ENCODE measurements at places on chromosomes 16 and 17. TPM values are rescaled to one million over a fixed set of nuclear protein-coding genes. Genes with fewer than 3 reads are reported as not detected.
A peak's percentile ranks its signal among the peaks of the same experiment; 100 is the strongest.

The CCL13 gene
- total RNA-seq = not detected

GRCh38 chr17:40819528-40820125 lies 2.8 kb downstream of the KRT10 start:
- DNase-seq = no peak

The INCA1 gene
- 0.42 TPM for total RNA-seq

The ITGB4 gene
- total RNA-seq = 1.5 TPM

DNA sequence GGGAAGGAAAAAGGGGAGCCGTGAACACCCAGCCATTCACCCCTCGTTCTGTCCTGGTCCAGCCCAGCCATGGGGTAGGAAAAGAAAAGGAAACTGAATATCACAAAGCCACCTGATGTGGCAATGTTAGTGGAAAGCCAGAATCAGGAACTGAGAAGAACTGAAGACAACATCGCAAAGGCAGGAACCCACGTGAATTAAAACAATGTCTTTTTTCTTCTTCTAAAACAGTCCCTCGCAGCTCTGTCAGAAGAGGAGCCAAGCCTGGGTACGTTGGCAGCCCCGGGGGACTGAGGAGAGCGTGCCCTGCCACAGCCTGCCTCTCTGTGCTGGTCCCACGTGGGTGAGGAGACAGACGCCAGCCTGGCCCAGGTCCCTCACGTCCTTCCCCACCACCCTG lies 55.0 kb downstream of the ZNF423 start:
- DNase-seq = no peak

DNA sequence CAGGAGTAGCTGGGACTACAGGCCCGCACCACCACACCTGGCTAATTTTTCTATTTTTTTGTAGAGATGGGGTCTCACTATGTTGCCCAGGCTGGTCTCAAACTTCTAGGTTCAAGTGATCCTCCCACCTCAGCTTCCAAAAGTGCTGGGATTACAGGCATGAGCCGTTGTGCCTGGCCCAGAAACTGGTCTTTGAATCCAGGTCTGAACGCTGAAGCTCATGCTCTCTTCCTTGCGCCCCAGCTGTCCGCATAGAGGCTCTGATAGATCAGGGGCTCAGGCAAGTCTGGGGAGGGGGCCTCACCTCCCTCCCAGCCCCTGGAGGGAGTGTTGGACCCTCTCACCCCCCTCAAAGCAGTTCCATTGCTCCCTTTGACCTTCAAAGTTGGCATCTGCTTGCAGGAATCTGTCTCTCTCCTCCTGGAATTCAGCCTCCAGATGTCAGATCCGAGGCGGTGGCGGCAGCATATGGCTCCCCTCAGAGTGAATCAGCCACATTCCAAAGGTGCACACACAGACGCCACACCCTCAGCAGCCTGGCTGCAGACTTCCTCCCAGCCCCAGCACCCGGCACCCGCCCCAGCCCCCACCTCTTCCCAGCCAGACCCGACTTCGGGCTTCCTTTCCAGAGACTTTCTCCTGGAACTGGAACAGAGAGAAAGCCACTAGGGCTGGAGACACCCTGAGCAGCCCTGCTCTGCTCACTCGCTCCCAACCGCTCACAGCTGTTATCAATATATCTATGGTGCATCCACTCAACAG lies 16.9 kb upstream of the GLIS2 start:
- DNase-seq = no peak

The RASD1 gene
- 0.46 TPM for total RNA-seq

GRCh38 chr16:29992344-29992967 lies 3.0 kb downstream of the HIRIP3 start:
- no peak for DNase-seq

DNA sequence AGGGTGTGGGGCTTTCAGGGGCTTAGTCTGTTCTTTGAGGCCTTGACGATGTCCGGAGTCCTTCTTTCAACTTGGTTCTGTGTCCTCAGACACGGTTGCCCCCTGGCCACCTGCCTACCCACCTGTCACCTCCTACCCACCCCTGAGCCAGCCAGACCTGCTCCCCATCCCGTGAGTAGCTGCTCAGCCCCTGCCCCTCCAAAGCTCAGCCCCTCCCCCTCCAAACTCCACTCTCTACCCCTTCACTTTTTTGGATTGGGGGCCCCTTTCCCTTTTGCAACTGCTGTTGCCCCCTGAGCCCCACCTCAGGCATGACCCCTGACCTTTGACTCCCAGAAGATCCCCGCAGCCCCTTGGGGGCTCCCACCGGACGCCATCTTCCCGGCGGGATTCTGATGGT lies 1.2 kb downstream of the LAT start:
- no peak for DNase-seq

The TOP2A gene
- total RNA-seq = 0.54 TPM

DNA sequence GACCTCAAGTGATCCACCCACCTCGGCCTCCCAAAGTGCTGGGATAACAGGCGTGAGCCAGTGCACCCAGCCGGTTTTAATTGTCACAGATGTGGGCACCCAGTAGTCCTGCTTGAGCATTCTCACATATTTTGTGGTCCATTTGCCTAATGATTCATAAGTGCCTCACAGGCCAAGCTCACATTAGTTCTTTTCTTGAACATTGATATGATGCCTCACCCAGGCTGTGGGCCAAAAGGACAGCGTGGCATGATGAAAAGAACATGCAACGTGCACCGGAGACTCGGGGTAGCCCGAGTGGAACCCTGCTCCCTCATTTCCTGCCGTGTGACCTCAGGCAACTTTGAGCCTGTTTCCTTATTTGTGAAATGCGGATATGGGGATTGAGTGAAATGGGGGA lies 181.9 kb downstream of the SNX29 start:
- DNase-seq = no peak

DNA sequence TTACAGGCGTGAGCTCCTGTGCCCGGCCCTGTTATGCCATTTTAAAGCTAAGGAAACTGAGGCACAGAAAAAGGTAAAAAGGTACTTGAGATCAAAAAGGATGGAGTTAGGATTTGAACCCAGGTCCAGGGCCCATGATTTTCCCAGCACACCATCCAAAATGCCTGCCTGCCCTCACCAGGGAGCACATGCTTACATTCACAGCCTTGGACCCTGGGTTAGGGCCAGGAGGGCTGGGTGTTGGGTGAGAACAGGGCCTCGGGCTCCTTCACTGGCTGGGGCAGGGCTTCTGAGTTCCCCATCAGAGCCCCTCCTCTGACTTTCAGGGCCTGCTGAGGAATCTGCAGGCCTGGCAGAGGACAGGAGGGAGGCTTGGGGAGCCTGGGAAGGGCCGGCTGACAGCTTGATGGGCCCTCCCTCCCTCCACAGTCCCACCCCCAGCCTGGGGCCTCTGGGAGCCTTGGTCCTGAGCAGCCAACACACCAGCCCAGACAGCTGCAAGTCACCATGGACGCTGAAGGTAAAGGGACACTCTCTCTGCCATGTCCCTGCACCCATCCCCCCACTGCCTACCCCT lies at the start of gene QPRT:
TSS of gene QPRT (plus strand) at position 490 of the 577 bp plus-strand sequence. CDS start at position 508, 18 bp downstream.
- no peak for DNase-seq

The SNAI3 gene
- total RNA-seq = 5.9 TPM

DNA sequence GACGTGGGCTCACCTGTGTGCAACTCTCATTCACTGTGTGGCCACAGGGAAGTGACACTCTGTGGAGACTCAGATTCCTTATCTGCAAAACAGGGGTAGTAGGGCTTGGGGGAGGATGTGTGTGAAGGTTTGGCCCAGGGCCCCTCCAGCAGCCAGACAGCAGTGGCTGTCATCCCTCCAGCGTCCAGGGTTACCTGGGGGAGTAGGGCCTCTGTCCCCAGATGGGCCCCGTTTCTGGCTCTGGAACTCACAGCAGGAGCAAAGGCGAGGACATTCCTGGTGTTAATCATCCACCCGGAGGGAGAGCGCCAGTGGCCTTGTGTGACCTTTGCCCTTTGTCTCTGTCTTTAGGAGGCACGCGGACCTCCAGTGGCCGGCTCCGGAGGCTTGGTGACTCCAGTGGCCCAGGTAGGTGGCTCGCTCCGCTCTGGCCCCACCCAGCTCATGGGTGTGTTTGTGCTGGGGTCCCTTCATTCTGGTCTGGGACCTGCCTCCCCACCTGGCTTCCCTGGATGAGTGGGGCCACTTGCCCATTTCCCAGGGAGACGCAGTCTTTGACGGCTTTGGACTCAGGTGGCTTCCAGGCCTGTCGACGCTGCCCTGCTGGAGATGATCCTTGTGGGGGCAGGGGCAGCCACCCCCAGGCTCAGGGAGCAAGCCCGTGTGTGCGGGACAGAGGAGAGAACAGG lies 166.2 kb downstream of the SEC14L1 start:
- no peak for DNase-seq

DNA sequence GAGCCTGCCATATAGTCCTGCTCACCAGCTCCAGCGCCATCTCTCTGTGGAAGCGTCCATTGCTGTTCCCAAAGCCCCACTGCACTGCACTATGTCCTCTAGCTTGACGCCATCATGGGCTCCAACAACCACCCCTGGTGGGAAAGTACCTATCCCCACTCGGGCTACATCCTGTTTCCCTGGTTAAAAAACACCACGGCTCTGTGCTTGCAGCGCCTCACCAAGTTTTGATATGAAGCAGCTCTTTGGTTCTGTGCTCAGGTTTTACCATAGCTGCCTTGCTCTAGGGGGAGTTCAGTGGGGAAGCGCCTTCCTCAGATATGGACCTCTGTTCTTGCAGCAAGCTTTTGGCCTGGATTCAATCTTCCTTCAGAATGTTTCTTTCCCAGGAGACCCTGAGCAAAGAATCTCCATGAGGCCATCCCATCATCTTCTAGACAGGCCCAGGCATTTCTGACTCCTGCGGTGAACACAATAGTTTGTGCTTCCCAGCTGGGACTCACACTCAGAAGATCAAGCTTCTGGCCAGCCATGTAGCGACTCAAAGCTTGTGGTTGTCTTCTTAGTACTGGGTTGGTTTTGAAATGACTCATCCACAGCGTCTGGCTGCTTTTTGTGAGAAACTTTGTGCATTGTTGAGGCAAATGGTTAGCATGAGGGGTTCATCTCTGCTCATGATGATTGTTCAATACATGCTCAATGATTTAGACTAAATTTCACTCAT lies 39.5 kb downstream of the DYNLRB2 start:
- DNase-seq = peak; percentile 45

DNA sequence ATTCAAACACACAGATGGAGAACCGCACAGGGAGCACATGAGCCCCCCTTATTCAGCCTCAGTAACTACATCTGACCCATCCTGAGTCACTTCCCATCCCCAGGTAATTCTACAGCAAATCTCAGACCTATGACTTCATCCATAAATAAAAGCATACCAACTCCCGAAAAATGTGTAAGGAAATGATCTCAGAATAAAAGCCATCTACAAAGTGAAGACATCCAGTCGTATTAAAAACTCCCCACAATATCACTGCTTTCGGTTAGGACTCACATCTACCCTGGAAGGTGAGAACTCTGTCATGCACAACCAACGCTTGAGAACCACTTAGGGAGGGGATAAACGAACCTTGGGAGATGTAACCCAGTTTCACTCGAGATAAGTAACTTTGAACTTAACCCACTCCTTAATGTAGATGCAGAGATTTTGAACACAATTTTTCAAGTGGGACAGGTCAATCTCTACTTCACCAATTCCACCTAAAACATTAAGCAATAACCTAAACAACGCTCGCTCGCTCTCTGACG lies 1.3 kb downstream of the USP36 start:
- DNase-seq = no peak

The YBX2 gene
- total RNA-seq = 0.64 TPM

The MKS1 gene
- total RNA-seq = 12.3 TPM

The LASP1 gene
- total RNA-seq = 104 TPM

- no peak for DNase-seq
Observed at GRCh38 chr16:86298758-86299134, 211.6 kb upstream of the FOXF1 start.

The KCNG4 gene
- not detected for total RNA-seq

DNA sequence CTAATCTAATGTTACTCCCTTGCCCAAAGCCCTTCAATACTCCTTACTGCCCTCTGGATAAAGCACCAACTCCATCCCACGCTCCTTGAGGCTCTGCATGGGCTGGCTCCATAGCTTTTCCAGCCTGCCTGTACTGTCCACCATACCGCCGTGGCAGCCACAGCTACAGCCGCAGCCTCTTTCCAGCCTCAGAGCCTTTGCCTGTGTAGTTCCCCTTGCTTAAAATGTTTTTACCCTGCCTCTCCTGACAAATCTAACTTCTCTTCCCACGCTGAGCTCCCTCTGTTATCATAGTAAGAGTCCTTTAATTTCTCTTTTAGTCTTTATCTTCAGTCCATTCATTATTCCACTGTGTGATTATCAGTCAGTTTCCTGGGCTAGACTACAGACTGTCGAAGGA lies 22.0 kb downstream of the TEX14 start:
- DNase-seq = no peak

The STXBP4 gene
- 5.2 TPM for total RNA-seq

GRCh38 chr16:3173892-3174617 lies 13.9 kb upstream of the OR1F1 start:
- no peak for DNase-seq

DNA sequence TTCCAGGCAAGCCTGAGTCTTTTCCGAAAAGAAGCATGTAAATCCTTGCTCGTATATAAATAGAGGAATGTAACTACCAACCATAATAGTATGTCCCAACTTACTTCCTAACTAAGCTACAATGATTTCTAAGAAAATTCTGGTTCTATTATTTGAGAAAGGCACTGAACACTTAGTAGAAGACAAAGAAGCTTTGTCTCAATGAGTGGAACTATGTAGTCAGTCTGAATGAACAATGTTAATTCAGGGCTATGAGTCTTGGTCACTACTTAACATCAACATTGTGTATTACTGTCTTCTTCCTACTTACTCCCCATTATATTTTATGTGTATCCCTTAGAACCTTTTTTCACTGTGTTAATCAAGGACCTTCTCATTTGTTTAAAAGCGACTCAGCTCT lies 206.0 kb downstream of the CYB561 start:
- no peak for DNase-seq

DNA sequence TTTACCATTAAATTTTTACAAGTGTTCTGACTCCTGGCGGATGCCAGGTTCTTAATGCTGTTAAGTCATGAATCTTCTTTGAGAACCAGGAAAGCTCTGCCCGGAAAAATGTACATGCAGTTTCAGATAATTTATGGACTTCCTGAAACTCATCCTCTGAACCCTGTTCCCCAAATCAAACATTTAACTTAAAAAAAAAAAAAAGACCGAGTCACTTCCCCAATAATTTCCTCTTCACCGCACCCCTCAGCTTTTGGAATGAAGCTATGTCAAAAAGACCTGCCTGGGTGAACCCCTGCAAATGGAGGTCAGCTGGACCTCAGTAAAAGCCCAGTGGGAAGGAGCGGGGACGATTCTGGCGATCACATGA lies 15.0 kb downstream of the ZNF232 start:
- no peak for DNase-seq

The EPOP gene
- total RNA-seq = 0.22 TPM

The KRTAP2-1 gene
- total RNA-seq = not detected

DNA sequence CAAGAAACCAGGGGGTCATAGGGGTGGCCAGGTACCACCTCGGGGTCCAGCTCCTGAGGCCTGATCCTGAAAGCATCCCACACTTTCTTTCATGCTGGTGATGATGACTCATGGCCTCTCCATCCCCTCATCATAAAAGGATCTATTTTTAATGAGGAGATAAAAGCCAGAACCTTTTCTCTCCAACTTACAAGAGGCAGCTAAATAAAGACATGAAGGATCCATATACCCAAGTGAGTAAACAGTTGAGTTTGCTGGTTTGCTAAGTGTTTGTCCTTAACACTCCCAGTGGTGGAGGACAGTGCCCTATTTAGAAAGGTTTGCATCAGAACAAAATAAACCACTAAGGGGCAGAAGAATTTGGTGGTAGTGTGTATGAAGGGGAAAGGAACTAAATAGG lies 383.8 kb downstream of the GRIN2A start:
- no peak for DNase-seq

- DNase-seq = no peak
Observed at GRCh38 chr16:726438-727290, at the start of the genes CCDC78 and HAGHL. Gene CCDC78 (minus strand): TSS chr16:726443. CDS start chr16:726367, 76 bp downstream. Gene HAGHL (plus strand): TSS chr16:727106. CDS start chr16:727510, 404 bp downstream.

GRCh38 chr16:86232496-86232895 lies 277.8 kb upstream of the FOXF1 start:
- no peak for DNase-seq
